Common myeloid progenitor, CD34-positive (primary cell): ENCODE measurements at places on chromosomes 6 and 20.
A peak's percentile ranks its signal among the peaks of the same experiment; 100 is the strongest.

GRCh38 chr20:36629719-36630681 is 16.0 kb downstream of the SLA2 start:
- DNase-seq, result peak; percentile 84

- DNase-seq, result peak; percentile 90
Measured at GRCh38 chr6:117547688-117548621, 54.4 kb downstream of the GOPC start.

DNA sequence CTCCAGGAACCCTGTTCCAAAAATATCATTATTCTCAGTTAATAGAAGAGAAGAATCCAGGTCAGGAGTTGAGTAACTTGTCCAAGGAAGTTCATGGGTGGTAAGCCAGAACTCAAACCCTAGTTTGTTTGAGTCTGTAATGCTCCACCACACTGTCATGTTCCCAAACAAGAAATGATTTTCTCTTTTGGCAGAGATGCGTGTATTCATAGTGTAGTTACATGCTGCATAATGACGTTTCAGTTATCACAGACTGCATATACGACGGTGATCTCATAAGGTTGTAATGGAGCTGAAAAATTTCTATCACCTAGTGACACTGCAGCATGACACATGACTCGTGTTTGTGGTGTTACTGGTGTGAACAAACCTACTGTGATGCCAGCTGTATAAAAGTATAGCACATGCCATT is 102.6 kb downstream of the TULP4 start:
- DNase-seq, result no peak

DNA sequence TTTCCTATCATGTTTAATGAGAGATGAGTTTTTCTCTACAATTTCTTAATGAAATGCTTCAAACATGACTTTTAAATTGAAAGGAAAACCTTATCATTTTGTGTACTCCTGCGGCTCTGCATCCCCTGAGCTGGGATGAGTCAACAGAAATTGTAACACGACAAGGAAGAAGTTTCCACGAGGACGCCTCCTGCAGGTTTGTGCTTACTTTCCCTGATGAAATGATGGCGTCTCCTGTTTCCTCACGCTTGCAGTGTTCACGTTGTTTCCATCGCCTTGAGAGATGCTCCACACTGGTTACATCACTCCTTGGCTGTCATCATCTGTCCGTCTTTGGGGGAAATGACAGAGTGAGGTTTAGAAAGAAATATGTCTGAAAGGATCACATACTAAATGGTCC is 233.7 kb upstream of the ZFP64 start:
- DNase-seq, result no peak

- DNase-seq, result no peak
Measured at GRCh38 chr20:17418737-17419136, 112.4 kb downstream of the BFSP1 start.

- DNase-seq, result no peak
Measured at GRCh38 chr6:144145541-144145940, 4.8 kb upstream of the STX11 start.

DNA sequence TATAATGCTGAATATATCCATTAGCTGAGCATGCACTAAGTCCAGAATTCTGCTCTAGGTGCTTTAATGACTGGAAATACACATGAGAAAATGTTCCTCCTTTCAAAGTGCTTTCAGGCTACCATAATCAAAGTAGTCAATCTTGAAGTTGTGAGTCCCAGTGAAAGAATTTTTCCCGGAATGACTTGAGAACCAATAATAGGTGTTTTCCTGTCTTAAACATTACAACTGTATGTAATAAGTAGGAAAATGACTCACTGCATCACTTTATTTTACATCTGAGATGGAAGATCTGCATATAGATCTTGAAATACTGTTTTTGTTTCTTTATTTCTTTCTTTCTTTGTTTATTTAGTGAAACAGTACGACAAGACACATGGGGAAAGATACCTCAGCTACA is 437.4 kb upstream of the JAG1 start:
- DNase-seq, result no peak

- no peak for DNase-seq
Measured at GRCh38 chr20:50584687-50585086, 74.5 kb downstream of the PTPN1 start.

GRCh38 chr6:108134213-108134970 is 31.4 kb upstream of the NR2E1 start:
- peak; percentile 15 for DNase-seq

DNA sequence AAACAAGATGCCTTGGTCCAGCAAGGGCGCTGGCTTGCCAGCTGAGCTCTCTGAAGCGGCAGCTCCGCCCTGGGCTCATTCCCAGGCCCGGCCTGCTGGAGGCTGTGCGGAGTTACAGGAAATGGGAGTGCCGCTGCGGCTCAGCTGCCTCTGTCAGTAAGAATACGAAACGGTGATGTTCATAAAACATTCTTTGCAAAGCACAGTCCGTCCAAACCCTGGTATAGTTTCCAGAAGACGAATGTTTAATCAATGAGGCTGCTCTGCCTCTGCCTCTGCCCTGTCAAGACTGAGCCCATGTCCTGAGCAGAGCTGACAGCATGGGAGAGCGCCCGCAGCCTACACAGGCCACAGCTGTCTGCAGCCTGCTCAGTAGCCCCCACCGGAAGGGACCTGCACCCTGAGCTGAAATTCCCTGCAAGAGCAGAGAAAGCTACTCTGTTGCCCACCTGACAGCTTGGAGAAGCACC is 153.3 kb upstream of the SNX9 start:
- DNase-seq, result no peak

- no peak for DNase-seq
Measured at GRCh38 chr6:126919947-126920346, 198.5 kb upstream of the RSPO3 start.

DNA sequence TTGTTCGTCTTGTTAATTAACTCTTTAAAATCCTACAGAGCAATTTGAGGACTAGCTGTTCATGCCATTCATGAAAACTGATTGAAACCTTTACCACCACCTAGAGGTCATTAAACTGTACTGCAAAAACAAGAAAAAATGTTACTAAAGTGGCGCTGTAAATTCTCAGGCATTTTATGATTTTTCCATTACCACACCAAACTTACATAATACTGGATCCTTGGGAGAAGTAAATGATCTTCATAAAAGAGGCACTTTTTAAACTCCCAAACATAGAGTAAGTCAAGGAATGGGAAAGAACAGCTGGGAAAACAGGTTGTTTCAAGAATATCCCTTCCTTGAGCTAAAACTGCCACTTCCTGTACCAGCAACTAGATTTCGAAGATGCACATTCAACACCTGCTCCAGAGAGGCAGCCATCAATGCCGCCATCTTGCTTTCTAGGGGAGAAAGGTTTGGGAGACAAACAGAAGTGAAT is 54.3 kb downstream of the MYLIP start:
- DNase-seq, result peak; percentile 65
